ENCODE measurements at places on chromosomes 7 and 10.
A peak's percentile ranks its signal among the peaks of the same experiment; 100 is the strongest.

- no peak for DNase-seq
Measured at GRCh38 chr10:84200537-84201243, 6.4 kb downstream of the CDHR1 start.

DNA sequence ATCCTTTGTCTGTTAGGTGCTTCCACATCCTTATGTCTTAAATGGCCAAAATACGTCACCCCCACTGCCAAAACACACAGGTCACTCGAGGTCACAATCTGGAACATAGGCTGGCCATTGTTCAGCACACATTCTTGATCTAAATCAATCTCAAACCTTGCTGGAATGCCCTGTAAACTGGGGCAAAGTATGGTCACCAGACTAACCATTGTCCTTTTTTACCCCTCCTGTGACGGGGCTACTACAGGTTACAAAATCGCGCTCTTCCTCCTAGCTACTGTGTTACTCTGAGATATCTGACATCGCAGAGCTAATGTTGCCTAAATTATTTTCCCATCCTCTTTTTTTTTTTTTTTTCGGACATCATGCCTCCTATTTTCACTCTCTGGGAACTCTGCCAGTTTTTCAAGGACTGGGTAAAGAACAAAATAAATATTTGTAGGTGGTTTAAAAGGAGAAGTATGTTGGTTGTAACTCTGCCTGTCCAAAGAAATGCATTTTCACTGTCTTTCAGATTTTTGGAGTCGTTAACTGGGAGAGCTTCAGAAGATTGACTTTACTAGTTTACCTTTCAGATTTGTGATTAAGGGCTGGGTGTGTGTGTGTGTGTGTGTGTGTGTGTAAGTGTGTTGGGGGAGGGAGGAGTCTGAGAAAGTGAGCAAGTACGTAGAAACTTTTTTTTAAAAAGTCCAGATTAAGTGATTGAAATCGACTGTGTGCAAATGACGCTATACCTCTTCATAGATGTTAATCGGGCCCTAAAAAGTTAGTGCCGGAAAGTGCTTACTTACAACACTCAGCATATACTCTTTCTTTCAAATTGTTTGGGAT lies 942 bp upstream of the KIAA1217 start:
- no peak for DNase-seq

DNA sequence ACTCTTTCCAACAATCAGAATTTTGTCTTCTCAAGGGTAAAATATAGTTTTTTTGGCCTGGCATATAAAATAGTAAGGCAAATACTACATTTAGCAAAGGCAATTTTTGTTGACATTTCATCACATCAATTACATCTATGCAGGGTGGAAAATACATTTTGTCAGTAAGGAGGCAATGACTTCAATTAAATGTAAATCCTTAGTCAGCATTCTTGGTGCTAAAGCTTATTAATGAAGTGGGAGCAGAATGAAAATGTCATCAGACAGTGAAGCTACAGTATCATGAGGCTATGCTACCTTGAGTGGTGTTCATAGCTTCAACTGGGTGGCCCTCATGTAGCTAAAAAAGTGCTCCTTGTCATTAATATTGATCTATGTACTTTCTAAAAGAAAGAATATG lies 8.9 kb downstream of the LRRTM3 start:
- DNase-seq = no peak

DNA sequence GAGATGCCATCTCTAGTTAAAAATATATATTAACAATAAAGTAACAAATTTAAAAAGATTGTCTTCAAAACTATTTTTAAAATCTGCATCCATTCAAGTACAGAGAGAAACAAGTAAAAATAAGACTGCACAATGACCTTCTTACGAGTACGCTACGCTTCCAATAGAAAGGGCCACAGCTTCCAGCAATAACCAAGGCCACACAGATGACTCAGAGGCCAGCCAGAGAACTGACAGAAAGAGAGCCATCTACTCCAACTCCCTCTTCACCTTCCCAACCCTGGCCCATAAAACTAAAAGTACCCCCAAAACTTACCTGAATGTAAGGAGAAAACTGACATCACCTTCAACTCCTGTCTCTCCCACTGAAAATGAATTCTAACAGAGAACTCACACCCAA lies 26.8 kb downstream of the PILRA start:
- no peak for DNase-seq

DNA sequence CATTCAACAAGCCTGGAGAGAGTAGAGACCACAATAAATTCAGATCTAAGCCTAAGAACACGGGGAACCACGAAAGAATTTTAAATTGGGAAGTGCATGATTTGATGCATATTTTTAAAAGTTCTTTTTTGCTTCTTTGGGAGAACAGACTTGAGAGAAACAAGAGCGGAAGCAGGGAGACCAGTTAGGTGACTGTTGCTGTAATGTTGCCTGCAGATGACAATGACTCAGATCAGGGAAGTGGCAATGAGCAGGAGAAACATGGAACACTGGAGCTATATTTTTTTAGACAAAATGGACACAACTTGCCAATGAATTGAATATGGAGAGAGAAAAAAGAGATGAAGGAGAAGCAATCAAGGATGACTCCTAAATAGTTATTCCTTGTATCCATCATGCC lies 125.1 kb downstream of the RAPGEF5 start:
- DNase-seq = no peak

DNA sequence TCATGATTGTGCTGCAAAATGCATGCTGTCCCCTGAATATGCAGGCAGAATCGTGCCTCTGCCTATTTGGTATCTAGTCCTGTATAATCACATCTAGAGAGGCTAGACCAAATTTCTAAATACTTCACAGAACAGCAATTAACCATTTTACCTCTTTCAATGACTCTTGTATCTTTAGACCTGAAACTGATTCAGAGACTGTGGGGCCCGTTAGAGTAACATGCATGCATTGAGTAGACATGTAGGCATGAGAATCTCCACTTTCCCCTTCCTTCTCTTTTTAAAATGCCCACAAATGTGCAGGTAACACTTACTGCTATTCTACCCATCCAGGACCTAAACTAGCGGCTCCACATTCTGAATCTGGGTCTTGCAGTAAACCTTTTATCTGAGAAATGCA lies 8.8 kb downstream of the ZNF92 start:
- no peak for DNase-seq

DNA sequence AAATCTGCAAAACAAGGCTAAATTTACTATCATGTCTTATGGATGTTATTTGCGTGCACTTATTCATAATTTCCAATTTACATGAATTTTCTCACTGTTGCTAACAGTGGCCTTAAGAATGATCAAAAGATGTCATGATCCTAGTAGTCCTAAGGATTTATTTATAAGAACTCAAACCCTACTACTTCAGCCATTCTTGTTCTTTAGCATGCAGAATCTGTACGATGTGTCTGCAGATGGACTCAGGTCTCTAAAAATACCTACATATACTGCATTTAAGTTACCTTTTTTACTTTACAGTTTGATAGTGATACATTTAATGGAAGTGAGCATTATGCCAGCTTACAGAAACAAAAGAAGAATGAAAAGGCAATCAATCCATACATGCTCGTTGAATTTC lies 91.2 kb downstream of the ZNF277 start:
- no peak for DNase-seq

DNA sequence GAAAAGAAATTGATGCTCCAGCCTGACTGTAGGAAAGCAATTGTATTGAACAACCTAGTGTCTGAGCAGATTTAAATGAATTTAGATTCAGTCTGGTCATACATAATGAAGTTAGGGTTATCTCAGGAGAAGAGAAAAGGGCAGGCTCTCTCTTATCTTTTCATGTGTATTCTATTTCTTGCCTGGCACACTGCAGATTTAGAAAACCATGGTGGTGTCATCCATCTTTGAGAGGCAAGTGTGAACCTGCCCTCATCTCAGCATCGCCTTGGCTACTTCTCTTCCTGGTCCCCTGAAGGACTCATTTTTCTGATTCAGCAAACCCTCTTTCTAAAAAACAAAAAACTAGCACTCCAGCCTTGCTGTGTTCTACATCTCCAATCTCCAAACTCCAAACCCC lies 137.7 kb downstream of the LRRC4 start:
- DNase-seq = no peak

DNA sequence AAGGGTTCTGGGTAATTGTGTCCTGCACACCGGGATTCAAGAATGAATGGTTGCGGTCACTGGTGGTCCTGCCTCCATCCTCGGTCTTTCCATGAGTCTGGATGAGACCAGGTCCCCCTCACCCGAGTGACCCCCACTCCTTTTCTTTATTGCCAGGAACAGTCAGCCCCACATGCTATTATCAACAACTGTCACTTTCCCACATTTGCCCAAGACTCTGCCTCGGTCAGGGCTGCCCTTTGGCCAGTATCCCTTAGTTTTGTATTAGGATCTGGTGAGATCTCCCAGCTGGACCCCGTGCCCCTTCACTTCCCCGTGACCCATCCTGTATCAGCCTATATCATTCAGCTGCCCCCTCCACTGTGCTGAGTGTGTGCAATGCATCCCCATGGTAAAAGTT lies 288.3 kb downstream of the ADARB2 start:
- DNase-seq = no peak

DNA sequence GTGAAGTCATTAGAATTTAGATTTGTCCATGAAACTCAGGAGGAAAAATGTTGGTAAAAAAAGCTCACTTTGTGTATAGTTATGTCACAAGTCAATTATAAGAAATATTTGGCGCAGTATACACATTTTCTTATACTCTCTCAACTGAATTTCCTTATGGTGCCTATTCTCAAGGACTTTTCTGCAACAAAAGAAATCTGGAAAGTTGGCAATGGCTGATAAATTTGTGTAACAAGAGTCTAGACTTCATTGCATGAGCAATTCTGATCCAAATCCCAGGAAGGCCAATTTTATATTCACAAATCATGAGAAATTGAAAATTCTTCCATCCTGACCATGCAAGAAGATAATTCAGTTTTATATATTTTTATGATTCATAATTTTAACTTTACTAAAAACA lies 35.7 kb downstream of the PPP1R3A start:
- no peak for DNase-seq

GRCh38 chr7:11141541-11141940 lies 167.9 kb downstream of the PHF14 start:
- no peak for DNase-seq

GRCh38 chr7:74025730-74026129 lies 2.2 kb upstream of the ELN start:
- DNase-seq = no peak

GRCh38 chr10:33253411-33253810 lies 81.1 kb downstream of the NRP1 start:
- no peak for DNase-seq

DNA sequence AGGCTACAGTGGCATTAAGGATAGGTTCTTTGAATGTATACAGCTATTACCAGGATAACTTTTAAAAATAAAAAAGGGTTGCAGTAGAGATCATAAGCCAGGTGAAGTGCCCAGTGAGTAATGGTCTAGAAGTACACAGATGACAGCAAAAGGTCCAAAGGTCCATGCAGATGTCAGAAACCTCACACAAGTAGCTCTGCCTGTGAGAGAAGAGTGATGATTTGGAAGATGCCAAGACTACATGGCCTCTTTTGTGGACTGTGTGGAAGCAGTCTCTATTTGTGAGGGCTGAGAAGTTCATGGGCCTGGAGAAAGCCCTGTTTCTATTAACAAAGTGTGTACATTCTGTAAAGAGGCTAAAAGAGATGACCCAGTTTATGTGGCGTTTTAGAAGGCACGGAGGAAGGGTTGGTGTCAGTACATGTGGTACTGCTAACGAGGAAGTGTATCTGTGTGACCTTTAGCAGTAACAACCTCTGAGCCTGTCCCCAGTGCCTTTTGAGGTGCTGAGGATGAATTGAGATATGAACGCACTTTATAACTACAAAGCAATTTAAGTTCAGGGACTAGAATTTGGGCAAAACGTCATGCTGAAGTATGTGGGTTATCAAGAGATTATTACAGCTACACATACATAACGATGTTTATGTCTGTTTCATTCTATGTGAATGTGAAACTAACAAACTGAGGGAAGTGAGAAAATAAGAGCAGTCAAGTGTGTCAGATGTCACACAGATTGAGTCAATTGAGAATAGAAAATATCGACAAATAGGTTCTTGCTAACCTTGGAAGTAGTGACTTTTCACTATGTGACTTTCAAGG lies 7.6 kb downstream of the CYCS start:
- DNase-seq = peak; percentile 7

- peak; percentile 74 for DNase-seq
Measured at GRCh38 chr7:101856473-101857357, 39.3 kb downstream of the CUX1 start.

Measured in stimulated activated CD4-positive, alpha-beta T cell treated with anti-CD3 and anti-CD28 coated beads, Interleukin-12 subunit alpha, Interleukin-12 subunit beta, amount 100 ng/mL, for 48 hours (primary cell).